ENCODE measurements at places on chromosomes 2 and 18.

GRCh38 chr2:107810734-107811133 lies 16.0 kb upstream of the RGPD4 start:
- DNase-seq = no peak

DNA sequence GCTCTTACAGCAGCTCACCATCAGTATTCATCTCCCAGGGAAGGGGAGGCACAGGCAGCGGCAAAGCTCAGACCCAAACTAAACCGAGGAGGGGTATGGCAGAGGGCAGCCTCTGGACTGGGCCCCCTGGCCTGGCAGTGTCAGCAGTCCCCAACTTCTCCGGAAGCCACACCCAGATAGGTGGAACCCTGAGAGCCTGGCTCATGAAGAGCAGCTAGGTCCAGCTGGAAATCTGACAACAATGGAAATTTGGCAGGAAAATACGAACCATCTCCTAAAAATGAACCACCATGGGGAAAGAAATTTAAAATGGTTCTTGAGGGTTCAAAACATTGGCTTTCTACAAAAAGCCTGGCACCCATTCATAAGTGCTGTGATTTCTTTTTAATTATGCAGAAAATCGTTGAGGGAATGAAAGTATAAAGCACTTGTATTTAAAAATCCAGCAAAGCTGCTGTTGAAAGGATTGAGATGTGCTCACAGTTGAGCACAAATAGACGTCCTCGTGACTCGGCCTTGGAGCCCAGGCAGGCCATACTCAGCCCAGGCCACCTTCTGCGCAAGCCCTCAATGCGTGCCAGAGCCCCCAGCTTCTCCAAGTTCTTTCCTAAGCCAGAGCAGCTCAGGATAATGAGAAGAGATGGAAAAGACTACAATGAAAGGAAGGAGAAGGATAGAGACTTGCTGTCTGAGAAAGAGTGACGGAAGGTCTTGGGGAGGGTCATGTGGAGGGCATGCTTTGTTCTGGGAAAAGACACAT lies 93.0 kb downstream of the COL6A3 start:
- no peak for DNase-seq

GRCh38 chr2:36214691-36215090 lies 140.9 kb upstream of the CRIM1 start:
- no peak for DNase-seq

- DNase-seq = no peak
Measured at GRCh38 chr2:218555527-218555926, 12.6 kb downstream of the USP37 start.

- no peak for DNase-seq
Measured at GRCh38 chr2:202910698-202911097, 775 bp downstream of the WDR12 start.

GRCh38 chr18:59672235-59672711 lies 24.9 kb downstream of the CCBE1 start:
- no peak for DNase-seq

Measured in stimulated activated CD8-positive, alpha-beta memory T cell treated with anti-CD3 and anti-CD28 coated beads, Interleukin-7, amount 100 ng/mL, for 1 hour (primary cell).